GOT3 (cell line): ENCODE measurements at places on chromosomes 16 and 17.

DNA sequence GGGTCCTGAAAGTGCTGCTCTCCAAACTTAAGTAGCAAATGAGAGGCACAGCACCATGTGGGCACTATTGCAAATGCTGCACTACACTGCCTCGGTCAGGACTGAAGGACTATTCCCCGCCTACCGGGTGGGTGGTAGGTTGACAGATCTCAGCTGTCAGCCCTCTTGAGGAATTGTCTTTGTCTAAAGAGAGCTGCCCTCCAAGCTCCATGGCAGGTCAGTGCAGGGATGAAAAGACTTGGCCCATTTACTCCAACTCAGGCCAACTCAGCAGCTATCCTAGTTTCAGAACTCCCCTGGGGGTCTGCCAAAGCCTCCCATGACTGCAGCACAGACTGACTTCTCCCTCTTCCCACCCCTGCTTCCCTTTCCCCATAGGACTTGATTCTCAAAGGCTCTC is 3.4 kb upstream of the PDZD9 start:
- DNase-seq: no peak

GRCh38 chr17:53900951-53901350 is 78.2 kb downstream of the KIF2B start:
- DNase-seq: no peak

- DNase-seq: no peak
Measured at GRCh38 chr17:37315601-37316000, 60.2 kb upstream of the C17orf78 start.

- no peak for DNase-seq
Measured at GRCh38 chr17:49193513-49194296, 16.7 kb downstream of the GNGT2 start.

GRCh38 chr17:60188759-60189158 is 39.0 kb downstream of the CA4 start:
- no peak for DNase-seq

DNA sequence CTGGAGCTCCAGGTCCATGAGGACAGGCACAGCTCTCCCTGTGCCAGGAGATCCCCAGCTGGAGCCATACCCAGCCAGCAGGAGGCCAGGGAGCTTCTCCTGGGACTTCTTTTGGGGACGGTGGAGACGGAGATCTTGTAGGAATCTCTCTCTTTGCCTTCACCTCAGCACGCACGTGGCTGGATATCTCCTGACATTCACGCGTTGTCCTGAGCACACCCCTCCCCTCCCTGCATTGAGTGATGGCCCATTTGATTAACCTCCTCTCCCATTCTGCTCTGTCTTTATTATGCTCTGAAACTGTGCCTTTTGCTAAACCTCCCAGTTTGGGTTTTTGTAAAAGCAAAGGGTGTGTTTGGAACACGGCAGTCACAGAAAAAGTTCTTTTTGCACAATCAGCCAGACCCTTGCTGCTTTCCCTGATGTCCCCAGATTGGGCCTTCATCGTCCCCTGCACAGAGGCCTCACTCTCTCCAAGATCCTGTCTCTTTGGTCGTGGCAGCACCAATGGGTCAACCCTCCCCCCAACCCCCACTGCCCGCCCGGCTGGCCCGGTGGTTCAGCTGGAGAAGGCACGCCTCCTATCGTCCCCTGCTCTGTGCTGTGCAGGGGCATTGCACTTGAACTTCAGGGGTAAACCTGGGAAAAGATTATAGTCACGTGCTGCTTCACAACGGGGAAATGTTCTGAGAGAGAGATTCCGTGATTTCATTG is 32.5 kb upstream of the LGALS9 start:
- DNase-seq: no peak

GRCh38 chr17:66307257-66307656 is 4.8 kb downstream of the PRKCA start:
- DNase-seq: no peak

GRCh38 chr17:17387017-17387497 is 83.9 kb downstream of the NT5M start:
- no peak for DNase-seq

- DNase-seq: no peak
Measured at GRCh38 chr16:80109581-80109980, 431.2 kb upstream of the DYNLRB2 start.

DNA sequence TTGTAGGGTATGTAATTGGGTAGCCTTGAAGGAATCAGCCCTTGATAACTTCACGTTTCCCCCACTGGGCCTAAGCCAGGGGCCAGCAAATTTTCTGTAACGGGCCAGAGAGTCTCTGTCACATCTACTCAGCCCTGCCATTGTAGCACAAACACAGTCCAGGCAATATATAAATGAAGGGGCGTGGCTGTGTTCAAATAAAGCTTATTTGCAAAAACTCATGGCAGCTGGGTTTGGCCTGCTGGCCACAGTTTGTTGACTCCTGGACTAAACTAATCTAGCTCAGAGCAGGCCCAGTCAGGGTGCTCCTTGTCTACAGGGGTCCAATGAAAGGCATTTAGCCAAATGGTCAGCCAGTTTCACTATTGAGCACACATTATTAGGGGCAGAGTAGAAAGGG is 141.6 kb downstream of the CCDC182 start:
- no peak for DNase-seq
